Natural killer cell treated with Interleukin-12 subunit alpha and Interleukin-12 subunit beta and Interleukin-15 and Interleukin-18, amount 100 ng/mL, for 72 hours (primary cell): ENCODE measurements at places on chromosomes 1 and 21.
A peak's percentile ranks its signal among the peaks of the same experiment; 100 is the strongest.

DNA sequence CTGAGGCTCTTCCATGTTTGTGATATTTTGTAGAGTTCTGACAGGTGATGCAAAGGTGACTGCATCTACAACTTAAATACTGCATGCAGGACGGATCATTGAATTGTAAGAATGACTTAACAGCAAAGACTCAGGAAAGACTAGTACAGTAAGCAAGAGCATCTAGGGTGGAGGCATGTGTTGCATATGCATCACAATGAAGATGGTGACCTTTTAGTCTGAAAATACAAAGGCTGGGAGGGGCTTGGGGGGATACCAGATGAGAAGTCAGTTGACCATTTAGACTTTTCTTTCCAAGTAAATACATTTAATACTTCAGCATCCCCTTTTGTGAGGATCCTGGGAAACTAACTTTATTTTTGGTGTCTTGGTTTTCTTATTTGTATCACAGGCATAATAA lies 145.5 kb downstream of the NUF2 start:
- DNase-seq, result no peak

DNA sequence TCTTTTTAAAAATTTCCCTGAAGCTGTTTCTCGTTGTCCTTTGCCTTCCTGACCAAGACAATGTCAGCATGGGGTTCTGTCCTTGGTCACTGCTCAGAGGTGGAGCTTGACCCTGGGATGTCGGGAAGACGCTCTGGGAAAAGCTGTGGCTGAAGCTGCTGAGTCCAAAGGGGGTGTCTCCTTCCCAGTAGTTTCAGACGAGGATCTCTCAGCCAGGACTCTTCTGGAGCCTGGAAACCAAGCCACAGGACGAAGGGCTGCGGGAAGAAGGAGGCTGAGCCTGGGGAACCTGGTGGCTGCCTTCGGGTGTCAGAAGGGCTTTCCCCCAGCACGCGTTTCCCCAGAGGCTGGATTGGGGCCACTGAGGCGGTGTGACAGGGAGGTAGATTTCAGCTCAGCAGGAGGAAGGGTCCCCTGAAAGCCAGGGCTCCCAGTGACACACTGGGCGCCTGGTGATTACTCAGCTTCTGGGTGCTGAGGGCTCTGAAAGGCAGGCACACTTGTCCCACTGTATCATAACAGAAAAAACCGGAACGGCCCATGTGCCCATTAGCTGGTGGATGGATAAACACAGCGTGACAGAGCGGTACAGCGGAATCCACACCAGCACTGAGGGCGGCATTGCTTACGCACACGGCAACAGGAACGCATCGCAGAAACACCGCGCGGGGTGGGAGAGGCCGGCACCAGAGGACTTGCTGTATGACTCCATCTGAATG lies 5.0 kb upstream of the KRTAP12-1 start:
- no peak for DNase-seq

DNA sequence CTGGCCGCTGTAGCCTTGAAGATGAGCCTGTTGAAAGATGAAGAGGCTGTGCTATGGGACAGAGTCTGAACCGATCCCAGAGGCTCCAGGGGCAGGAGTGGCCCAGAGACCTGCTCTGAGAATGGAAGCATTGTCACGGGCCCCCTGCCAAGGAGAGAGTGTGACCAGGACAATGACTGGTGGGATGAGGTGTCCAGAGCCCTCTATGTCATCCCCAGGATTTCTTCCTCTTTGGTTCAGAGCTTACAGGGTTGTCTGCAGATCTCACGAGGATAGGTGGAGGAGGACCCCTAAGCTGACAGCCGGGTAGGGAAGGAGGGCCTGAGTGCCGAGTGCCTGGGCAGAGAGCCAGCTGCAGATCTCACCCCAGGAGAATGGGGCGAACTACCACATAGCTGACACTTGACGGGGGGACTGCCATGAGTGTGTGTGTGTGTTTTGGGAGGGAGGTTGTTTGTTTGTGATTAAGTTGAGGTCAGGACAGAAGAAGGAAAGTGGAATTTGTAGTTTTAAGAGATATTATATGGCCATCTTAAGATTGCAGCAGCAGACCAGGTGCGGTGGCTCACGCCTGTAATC lies 25.4 kb downstream of the PIK3CD start:
- no peak for DNase-seq

- no peak for DNase-seq
Measured at GRCh38 chr21:28776251-28776650, 216.4 kb downstream of the LTN1 start.

DNA sequence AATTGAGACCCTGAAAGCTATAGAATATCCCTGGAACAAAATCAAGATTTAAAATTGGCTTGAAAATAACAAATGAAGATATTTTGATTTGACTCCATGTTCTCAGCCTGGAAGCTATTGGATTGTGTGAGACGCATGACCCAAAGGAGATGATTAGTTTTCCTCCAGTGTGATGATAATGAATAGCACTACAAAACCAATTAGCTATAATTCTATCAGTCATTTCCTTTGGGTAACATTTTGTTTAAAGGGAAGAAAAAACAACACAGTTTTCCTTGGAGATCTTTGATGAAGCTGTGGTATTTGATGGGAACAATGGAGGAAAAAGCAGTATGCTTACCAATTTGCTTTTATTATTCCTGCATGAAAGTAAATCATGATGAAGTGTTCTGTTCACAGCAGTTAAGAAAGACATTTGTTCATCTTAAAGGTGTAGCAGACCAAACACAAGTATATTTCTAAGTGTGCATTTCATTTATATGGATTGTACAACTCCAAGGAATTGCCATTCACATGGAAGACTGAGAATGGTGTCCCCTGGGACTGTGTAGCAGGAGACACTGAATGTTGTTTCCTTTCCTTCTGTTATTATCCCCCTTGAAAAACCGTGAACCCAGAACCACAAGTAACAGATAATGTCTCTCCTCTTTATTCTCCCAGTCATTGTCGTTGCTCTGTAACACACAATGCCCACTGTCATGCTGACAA lies 111.4 kb downstream of the CACHD1 start:
- no peak for DNase-seq

DNA sequence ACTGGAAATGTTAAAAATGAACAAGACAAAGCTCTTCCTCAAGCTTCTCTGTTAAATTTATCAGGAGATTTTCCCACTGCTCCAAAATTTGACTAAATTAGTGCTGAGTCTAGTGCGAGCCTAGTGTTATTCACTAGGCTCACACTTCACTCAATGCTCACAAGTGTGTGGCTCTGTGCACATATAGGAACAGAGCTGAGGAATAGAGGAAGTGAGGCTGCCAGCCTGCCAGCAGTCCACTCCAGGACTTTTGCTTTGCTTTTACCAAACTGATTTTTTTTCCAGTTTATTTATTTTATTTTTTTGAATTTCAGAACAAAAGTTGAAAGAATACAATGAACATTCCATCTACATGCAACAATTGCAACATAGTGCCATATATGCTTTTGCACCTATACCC lies 87.2 kb downstream of the VAV3 start:
- DNase-seq, result no peak

GRCh38 chr1:151476083-151476482 lies 16.8 kb upstream of the POGZ start:
- DNase-seq, result no peak

DNA sequence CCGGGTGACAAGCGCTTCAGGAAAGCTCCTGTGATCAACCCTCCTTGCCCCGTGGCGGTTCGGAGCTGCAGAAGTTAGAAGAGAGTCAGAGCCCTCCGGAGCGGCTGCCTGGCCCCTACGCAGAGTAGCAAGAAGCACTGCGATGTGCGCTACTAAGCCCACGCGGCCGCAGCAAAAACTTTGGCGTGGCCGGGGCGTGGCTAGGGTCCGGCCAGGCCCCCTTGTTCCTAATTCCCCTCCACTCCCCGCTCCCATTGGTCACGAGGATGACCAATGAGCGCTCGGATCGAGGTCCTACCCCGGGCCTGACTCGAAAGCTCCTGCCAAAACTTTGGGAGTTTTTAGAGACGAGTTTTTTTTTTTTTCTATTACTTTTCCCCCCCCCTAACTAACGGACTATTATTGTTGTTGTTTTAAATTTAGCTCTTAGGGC lies at the start of gene HLX:
Gene HLX, plus strand, starts transcription at position 368 of the 433 bp plus-strand sequence. CDS start 415 bp downstream, outside the sequence.
- peak; percentile 64 for DNase-seq

GRCh38 chr1:183372586-183373230 lies 45.5 kb downstream of the NMNAT2 start:
- DNase-seq, result no peak

GRCh38 chr1:20787840-20788795 lies 1.0 kb upstream of the HP1BP3 start:
- no peak for DNase-seq

GRCh38 chr21:33542640-33543504 lies at the start of gene SON:
Gene SON (plus strand): TSS chr21:33543038. CDS start chr21:33543093, 55 bp downstream.
- DNase-seq, result peak; percentile 100

DNA sequence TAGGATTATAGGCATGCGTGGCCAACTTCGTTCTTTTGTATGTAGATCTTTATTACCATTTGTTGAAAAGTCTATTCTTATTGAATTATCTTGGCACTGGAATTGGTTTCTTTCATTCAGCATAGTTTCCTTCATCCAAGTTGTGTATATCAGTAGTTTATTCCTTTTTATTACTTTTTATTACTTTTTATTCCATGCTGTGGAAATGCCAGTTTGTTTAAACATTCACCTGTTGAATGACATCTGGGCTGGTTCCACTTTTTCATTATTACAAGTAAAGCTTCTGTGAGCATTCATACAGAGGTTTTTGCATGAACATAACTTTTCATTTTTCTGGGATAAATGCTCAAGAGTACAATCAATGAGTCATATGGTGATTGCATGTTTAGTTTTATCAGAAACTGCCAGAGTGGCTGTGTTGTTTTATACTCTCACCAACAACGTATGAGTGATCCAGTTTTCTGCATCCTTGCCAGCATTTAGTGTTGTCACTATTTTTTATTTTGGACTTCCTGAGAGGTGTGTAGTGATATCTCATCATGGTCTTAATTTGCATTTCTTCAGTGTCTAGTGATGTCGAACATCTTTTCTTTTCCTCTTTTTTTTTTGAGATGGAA lies 28.6 kb downstream of the PTPRU start:
- DNase-seq, result no peak
